Neural crest cell (in vitro differentiated cells): ENCODE measurements at places on chromosomes 3 and 15. TPM values are rescaled to one million over a fixed set of nuclear protein-coding genes. Genes with fewer than 3 reads are reported as not detected.

The SLC2A2 gene
- not detected in 2 replicates for total RNA-seq

The MESD gene
- total RNA-seq = 30.7 and 31.9 TPM in 2 replicates

GRCh38 chr3:48708481-48708889 is 8.5 kb downstream of the IP6K2 start:
- DNase-seq = no peak

DNA sequence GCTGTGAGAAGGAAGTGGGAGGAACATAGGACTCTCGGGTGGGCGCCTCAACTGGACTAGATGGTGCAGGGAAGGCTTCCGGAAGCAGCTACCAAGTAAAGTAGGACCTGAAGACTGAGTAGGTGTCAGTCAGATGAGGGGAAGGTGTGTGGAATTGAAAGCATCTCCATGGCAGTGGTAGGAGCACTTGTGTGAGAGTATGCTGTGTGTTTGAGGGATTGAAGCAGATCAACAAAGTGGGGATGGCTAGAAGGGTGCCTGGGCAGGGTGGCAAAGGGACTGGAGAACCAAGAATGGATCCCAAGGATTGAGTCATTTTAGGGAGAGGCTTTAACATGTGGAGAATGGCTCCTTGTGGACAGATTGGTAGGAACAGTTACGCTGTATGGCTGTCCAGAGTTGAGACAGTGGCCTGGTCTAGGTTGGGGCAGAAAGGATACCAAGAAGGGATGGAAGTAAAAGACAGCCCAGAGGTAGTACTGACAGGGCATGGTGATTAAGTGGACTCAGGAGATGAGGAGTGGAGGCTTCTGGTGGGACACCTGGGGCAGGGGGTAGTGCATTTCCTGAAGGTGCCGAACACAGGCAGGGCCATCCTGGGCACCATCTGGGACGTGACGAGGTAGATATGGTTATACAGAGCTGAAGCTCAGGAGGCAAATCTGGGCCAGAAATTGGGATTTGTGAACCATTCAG is 1.5 kb downstream of the UQCC5 start:
- no peak for DNase-seq
